ENCODE measurements at places on chromosomes 11 and 22.

GRCh38 chr22:23609983-23610781, 21.9 kb downstream of the DRICH1 start:
- no peak for DNase-seq

GRCh38 chr11:46202149-46202548, 75.3 kb upstream of the CREB3L1 start:
- DNase-seq, result no peak

DNA sequence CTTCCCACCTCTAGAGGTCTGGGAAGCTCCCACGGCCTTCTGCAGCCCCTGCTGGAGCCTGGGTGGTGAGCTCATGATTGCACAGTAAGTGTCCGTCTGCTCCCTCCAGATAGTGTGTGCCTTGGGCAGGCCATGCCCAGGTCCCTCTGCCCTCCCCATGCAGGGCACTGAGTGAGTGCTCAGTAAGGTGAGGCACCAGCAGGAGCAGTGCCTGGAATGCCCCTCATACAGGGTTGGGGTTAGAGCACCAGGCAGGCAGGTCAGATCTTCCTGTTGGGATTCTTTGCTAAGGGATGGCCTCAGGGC, 50.3 kb downstream of the NAT10 start:
- no peak for DNase-seq

- peak; percentile 66 for DNase-seq
Observed at GRCh38 chr22:42856179-42856864, 751 bp downstream of the ARFGAP3 start.

DNA sequence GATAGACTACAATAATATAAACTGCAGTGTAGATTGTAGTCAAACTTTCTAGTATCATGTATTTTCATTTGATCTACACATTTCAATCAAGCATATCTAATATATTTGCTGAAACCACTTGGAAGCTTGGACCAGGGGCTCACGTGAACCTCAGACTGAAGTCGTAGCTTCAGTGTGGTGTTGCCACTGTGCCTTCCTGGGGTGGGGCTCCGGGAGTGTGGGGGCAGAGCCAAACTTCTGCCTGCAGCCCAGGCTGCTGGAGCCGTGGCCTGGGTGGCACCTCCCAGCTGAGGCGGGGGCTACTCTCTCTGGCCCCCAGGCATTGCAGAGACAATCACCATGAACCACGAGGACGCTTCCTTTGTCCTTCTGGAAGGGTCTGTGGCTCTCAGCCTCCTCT, 36.3 kb upstream of the IGSF9B start:
- no peak for DNase-seq

- no peak for DNase-seq
Observed at GRCh38 chr11:127238321-127238720, 237.8 kb upstream of the KIRREL3 start.

DNA sequence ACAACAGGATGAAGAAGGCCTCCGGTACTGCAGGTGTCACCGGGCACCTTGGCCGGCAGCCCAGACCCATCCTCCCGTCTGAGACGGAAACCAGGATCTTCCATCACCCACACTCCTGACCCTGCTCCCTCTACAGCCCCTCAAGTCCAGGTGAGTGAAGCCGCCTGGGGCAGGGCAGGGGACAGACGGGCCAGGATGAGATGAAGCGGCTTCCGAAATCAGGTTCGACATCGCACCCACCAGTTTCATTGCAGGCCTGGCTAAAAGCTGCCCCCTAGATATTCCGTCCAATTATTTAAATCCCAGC, 639.1 kb downstream of the TBC1D22A start:
- no peak for DNase-seq

GRCh38 chr22:31340765-31341247, 5.3 kb downstream of the PATZ1 start:
- no peak for DNase-seq

DNA sequence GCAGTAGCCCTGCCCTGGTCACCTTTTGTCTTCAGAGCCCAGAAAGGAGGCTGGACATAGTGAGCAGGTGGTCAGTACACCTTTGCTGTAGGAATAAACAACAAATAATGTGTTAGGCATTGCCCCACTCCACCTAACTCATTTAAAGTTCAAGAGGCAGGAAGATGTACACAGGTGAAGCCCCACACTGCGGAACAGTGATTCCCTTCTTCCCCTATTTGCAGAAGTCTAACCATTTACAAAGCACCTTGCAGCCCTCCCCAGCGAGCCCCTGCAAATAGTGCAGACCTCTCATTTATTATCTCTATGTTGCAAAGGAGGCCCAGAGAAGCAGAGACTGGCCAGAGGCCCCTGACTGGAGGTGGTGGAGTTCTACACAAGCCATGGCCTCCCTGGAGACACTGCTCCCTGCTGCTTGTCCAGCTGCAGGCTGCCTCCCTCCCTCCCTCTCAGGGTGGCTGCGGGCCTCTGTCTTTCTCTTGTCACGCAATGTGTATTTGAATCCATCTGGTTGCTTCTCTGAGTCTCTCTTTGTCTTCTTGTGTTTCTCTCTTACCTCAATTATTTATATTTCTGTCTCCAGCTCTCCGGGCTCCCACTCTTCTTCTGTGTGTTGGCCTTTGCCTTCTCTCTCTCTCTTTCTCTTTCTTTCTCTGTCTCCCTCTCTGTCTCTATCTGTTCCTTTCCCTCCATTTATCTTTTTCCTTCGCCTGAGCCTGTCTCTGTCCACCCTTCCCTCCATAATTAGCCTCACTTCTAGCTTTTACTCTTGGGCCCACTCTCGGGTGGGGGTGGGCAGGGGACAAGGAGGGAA, 59.1 kb upstream of the PRDM11 start:
- DNase-seq, result no peak

GRCh38 chr22:39234472-39234787, 10.4 kb downstream of the PDGFB start:
- no peak for DNase-seq

GRCh38 chr11:128776424-128777284, 82.8 kb downstream of the FLI1 start:
- peak; percentile 43 for DNase-seq

DNA sequence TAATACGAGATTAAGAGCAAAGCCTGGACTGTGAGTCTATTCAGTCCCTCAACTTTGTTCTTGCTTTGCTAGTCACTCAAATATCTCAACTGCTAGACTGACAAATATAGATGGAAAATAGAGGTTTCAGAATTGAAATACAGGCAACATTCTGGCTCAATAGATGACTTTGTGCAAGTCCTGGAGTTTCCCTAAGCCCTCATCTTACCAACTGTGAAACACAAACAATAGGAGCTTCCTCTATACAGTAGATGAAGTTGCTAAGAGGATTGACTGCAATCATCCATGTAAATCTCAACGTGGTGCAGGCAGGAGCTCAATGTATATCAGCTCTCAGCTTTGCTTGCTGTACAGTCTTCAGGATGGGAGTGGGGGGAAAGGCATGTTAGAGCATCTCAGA, 6.2 kb upstream of the MPEG1 start:
- DNase-seq, result no peak

- DNase-seq, result no peak
Observed at GRCh38 chr11:32817852-32818183, 11.9 kb upstream of the PRRG4 start.

GRCh38 chr11:68501813-68502212, 41.3 kb downstream of the PPP6R3 start:
- no peak for DNase-seq

- DNase-seq, result no peak
Observed at GRCh38 chr11:32960553-32961164, 55.0 kb upstream of the DEPDC7 start.

- DNase-seq, result no peak
Observed at GRCh38 chr11:125235071-125235471, 70.5 kb downstream of the PKNOX2 start.

DNA sequence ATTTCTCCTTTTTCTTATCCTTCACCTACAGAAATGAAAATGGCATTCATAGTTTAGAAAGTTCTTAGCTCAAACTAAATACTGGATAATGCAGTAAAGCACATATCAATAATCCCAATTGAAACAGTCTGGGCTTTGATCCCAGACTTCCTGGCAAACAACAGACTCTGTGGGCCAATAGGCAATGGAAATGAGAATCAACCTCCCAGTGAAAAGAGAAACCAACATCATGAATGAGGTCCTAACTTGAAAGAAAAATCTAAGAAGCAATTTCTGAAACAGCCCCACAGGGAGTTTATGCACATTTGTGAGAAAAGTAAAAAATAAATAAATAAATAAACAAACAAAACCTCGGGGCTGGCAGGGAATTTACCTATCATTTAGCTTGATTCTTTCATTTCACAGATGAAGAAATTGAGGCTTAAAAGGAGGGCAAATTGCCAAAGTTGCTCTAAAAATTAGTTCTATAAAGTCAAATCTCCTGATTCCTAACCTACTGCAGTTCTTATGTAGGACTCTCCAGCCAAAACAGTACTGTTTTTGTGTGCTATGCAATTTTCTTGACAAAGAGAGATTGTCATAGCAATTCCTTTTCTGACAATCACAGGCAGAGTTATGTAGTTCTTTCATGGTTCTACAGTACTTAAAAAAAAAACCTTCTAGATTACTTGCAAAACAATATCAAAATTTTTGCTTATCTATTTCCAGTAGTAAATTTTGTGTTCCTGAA, 265.8 kb downstream of the GRM5 start:
- no peak for DNase-seq

- DNase-seq, result no peak
Observed at GRCh38 chr11:78438298-78438975, 20.8 kb upstream of the GAB2 start.

DNA sequence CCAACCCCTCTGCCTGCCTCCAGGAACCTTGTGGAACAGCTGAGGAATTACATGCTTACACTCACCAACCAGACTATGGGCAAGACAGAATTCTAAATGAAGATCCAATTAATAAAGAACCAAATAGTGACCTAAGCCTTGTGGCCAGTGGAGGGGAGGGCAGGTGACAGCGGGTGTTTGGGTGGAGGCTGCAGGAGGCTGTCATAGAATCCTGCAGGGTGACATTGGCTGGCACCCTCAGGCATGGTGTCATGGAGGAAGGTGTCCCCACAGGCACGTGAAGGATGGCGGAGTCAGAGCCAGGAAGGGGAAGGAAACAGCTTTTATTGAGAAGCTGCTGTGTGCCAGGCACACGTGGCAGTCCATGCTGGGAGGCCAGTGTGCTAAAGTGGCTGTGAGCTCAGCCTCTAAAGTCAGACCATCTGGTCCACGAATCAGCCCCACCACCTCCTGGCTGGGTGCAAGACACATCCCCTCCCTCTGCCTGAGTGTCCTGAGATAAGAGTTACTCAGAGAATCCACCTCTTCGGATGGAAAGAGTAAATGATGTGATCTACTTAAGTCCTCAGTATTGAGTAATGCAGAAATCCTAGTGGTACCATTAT, 8.7 kb downstream of the MYO18B start:
- DNase-seq, result no peak

DNA sequence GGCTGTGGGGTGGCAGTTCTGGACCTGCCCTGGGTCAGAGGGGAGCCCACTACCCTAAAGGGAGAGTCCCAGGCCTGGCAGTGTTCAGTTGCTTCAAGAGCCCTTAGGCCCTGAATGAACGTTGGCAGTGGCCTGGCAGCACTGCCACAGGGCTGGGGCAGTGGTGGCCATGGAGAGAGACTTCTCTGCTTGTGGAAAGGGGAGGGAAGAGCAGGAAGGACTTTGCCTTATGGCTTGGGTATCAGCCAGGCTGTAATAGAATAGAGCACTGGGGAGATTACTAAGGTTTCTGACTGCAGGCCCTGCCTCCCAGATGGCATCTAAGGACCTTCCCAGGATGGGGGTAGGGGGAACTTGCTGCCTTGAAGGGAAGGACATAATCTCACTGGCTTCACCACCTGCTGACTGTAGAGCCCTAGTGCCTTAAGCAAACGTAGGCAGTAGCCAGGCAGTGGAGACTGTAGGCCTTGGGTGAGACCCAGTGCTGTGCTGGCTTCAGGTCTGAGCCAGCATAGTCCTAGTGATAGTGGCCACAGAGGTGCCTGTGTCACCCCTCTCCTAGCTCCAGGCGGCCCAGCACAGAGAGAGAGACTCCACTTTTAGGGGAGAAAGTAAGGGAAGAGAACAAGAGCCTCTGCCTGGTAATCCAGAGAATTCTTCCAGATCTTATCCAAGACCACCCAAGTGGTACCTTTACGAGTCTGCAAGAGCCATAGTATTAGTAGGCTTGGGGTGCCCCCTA, 27.6 kb downstream of the PLA2G6 start:
- no peak for DNase-seq

DNA sequence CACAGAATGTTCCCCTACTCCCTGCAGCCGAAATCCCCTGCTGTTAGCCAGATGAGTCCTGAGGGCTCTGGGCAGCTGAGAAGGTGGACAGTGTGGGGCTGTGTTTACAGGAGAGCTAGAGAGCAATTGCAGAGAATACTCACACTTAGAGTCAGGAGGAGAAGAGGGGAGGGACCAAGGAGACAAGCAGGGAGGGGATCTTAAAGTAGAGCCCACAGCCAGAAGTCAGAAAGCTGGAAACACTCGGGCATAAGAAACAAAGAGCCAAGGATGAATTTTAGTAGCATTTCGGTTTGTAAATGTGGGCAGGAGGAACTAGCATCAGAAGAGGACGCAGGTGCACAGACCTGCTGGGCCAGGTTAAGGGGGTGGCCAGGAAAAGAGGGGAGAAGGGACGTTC, 1435.9 kb downstream of the BRD1 start:
- DNase-seq, result no peak

GRCh38 chr11:67060111-67060522, 3.5 kb downstream of the RHOD start:
- no peak for DNase-seq

GRCh38 chr11:29432719-29433325, 584.0 kb downstream of the KCNA4 start:
- DNase-seq, result no peak

GRCh38 chr11:65211293-65212105, 29.8 kb downstream of the CAPN1 start:
- no peak for DNase-seq

GRCh38 chr11:1592628-1593027, 5.5 kb downstream of the KRTAP5-2 start:
- DNase-seq, result no peak

DNA sequence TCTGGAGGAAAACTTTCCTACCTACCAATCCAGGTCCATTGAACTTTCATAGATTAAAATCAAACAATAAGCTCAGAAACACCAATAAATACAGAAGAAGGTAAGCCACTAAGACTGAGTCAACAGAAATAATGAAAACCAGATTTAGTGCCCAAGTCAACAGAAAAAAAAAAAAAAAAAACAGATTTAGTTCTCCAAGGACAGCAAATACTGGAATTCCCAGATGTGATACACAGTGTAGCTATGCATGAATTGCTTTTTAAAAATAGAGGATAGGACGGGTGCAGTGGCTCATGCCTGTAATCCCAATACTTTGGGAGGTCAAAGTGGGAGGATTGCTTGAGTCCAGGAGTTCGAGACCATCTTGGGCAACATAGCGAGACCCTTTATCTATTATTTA, 15.7 kb downstream of the DMC1 start:
- no peak for DNase-seq

Measured in CD4-positive, alpha-beta T cell treated with Interferon gamma for 1 hour (primary cell).